ENCODE measurements at places on chromosomes 6 and 20.

- no peak for DNase-seq
These were observed 81.8 kb downstream of the FYN start for GRCh38 chr6:111791415-111791814.

- DNase-seq: no peak
These were observed 250.9 kb upstream of the CITED2 start for GRCh38 chr6:139625081-139625939.

GRCh38 chr6:32087574-32088486 lies 21.3 kb downstream of the TNXB start:
- DNase-seq: peak; percentile 90

- peak; percentile 78 for DNase-seq
These were observed 3.3 kb downstream of the SPEF1 start for GRCh38 chr20:3777716-3778629.

GRCh38 chr6:22152841-22153240 lies 144.0 kb downstream of the PRL start:
- no peak for DNase-seq

DNA sequence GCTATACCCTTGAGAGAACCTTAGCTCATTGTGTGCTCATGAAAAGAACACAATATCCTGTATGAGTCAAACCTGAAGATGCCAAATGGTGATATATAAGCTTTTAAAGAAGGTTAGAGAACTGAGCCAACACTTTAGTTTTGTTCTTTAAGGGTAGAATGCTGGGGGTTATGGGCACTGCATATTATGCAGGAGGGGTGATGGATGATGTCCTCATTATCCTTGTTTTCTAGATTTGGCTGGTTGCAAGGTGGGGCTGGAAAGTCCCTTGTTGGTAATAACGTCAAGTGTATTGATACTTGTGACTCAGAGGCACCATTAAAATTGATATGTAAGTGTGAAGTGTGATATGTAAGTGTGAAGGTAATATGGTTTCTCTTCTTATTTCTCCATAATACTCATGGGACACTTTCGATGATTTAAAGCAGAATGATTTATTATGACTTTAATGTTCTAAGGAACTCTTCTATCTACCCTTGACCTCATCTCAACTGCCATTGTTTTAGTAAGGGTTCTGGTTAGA lies 113.7 kb upstream of the DTNBP1 start:
- no peak for DNase-seq

GRCh38 chr6:150529646-150530045 lies 70.0 kb upstream of the PLEKHG1 start:
- DNase-seq: no peak

DNA sequence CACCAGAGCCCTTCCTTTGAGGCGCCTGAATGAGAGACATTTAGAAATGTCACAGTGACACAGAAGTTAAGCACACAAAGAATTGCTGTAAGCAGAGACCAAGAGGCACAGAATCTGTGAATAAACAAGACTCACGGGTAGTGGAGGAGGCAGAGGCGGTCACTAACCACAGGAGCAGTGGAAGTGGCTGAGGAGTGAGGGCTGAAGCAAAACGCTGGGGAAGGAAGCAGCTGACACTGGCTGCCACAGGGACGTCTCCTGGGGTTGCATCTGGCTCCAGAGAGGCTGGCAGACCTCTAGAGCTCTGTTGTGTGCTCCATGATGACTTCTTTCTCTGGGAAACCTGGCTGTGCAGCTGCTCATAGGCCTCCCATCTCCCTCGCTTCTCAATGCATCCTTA lies 65.0 kb upstream of the SLC2A12 start:
- DNase-seq: no peak

GRCh38 chr6:6818078-6818639 lies 229.6 kb downstream of the LY86 start:
- no peak for DNase-seq

DNA sequence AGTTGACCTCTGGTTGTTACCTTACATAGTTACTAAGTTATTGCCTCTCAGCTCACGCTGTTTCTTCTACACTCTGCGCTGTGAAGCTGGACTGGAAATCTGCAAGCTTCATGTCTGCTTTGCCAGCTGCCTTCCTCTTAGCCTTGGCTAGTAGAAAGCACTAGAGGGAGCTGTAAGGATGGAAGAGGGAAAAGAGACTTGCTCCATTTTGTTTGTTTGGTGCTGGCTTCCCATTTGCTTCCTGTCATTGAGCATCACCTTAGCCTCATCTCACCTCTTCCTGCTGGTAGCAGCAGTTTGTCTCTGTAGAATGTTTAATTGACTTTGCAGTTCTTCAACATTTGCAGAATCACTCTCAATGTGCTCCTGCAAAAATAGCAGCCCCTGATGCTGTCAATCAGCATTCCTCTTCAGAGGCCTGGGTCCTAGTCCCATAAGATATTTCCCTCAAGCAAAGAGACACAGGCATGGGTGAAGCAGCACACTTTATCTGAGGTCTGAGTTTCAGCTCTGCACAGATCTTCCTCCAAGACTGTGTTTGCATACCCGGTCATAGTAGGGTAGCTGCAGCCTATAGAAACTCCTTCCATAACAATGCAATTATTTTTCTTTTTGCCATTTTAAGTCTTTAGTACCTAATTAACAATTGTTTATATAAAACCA lies 302.2 kb upstream of the EPHA7 start:
- no peak for DNase-seq

- DNase-seq: no peak
These were observed 9.5 kb upstream of the NKX2-2 start for GRCh38 chr20:21523281-21523868.

GRCh38 chr20:20668639-20669038 lies 43.8 kb downstream of the RALGAPA2 start:
- DNase-seq: no peak

GRCh38 chr6:74058606-74059005 lies 362.6 kb downstream of the CD109 start:
- no peak for DNase-seq

- DNase-seq: no peak
These were observed 157.2 kb downstream of the PTPRT start for GRCh38 chr20:43032459-43032858.

DNA sequence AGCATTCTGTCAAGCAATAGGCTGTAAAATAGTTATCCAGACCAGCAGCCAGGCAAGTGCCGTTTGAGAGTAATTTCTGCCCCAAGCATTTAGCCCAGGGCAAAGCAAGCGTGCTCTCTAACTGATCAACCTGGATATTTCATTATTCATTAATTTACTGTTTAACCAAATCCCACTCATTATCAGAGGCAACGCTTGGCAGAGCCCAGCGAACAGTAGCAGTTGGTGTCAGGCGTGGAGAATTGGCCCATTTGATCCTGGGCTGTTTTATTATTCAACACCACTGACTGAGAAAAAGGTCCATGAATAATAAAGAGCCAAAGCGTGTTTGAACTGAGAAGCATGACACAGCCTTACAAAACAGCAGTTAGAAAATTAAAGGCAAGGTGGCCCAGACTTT lies 35.3 kb downstream of the TFAP2B start:
- no peak for DNase-seq

GRCh38 chr20:58981628-58982364 lies 740 bp downstream of the NELFCD start:
- no peak for DNase-seq

GRCh38 chr20:62606016-62606415 lies 36.3 kb upstream of the SLCO4A1 start:
- no peak for DNase-seq

GRCh38 chr6:145116591-145117178 lies 618.6 kb downstream of the EPM2A start:
- no peak for DNase-seq

DNA sequence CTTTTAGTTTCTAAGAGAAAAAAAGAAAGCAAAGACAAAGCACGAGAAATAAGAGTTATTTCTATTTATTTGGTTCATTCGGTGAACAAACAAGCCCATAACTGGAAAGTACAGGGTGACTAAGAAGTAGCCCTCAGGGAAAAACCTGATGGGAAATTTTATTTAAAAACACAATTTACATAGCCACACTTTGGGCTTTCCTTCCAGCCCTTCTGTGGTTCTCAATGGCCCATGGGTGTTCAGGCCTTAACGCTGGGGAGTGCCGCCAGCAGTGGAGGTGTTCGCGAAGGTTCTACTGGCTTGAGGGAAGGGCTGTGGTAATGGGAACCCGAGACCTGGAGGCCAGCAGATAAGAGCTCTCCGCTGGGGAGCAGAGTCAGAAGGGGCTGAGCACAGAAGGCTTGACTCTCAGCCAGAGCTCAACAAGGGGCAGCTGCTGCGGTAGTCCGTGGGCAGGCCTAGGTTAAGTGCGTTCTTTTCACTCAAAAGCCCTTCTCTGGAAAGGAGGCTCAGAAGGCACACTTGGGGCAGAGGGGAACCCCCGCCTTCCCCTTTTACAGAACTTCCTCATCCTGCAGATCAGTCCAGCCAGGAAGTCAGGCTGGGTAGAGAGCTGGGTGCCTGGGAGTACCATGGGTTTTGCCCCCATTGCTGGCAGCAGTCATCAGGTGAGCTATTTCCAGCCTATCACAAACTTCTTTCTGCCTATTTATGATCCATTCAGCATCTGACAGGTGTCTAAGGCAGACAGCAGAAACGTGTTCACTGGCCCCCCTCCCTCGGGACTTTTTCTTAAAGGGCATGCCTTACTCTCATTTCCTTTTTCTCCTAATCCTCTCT lies 8.8 kb upstream of the CD83 start:
- no peak for DNase-seq

DNA sequence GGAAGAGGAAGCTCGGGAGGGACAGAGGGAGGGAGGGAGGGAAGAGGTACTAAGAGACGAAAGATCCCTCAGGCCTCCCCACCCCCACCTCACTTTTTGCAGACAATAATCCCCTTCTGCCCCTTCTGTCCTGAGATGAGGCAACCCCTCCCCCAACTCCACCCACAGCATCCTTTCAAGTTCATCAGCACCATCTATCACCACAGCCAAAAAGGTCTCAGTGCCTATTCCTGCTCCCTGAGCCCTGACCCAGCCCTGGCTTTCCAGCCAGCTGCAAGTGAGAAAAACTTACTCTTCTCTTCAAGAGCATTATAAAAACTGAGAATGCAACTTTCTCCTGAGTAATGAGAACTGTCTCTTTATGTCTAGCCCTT lies 133.2 kb upstream of the LRFN2 start:
- no peak for DNase-seq

- DNase-seq: no peak
These were observed 100.4 kb downstream of the MYO6 start for GRCh38 chr6:75849329-75850025.

GRCh38 chr20:20267685-20268370 lies 100.1 kb upstream of the INSM1 start:
- DNase-seq: no peak

DNA sequence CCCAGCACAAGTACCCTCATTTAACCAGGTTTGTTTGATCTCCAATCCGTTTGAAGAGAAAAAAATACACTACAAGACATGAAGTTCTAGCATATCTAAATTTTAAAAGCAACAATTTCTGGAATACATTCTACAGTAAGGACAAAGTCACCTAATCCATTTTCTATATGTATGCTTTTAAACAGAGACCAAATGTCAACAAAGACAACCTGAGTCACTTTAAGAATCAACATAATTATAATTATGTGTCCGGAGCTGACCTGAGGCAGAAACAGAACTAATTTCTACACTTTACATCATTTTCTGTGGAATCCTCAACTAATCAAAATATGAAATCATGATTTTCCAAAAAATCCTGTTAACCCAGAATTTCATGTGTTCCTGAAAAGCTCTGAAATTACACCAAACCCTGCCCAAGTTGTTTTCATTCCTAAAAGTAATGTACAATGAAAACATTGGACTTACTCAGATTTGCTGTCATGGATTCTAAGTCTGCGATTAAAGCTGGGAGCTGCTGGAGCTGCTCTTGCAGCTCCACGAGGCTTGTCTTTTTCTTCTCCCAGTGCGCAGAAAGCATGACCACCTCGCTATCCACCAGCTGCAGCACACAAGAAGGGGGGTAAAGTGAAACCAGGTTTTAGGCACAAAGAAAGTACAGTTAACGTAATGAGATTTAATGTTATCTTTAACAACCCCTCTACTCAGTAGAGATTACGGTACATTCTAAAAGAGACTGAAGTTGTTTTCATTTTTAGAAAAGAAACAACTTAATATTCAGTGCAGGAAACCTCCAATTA lies 35.8 kb downstream of the DTNBP1 start:
- DNase-seq: no peak
